ENCODE measurements at places on chromosomes 5 and 9.

DNA sequence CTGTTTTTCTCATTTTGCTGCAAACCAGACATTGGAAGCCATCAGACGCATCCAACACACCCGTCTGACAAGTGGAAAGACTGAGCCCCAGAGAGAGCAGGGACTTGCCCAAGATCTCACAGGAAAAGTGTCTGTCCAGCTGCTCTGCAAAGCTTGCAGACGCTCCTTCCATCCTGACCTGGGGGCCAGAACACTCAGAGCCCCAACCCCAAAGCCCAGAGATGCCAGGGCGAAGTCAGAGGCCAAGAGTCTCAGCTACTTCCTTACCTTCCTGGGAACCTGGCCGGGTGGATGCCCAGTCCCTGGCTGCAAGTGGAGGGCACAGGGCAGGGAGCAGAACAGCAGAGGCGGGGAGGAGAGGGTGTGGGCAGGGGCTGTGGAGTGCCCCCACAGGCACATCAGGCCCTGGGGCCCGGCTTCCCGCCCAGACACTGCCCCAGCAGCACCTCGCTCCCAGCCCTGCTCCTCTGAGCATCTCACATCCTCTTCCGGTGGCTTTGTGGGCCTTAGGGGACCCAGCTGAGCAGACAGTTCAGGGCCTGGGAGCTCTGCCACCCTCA, 9.7 kb upstream of the RALGDS start:
- DNase-seq = no peak

DNA sequence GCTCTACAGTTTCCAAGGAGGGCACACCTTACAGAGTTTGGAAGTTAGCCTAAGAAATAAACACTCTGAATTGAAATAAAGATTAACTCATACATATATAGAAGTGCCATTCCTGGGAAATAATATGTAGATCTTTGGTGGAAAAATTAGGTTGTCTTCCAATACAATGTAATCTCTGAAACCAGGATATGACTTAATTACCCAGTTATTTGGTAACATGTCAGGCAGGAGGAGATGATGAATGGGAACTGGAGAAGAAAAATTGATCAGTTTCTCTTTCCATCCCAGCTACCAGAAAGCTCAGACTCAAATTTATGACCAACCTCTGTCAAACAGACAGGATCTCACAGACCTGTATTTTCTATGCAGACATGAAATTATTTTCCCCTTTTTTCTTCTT, 215.2 kb upstream of the SNX2 start:
- no peak for DNase-seq

- no peak for DNase-seq
Measured at GRCh38 chr9:3698531-3698930, 172.7 kb upstream of the RFX3 start.

- no peak for DNase-seq
Measured at GRCh38 chr5:178241231-178241663, 8.6 kb upstream of the PHYKPL start.

GRCh38 chr9:127058645-127059021, 63.8 kb downstream of the ANGPTL2 start:
- no peak for DNase-seq

Measured in progenitor cell of endocrine pancreas (in vitro differentiated cells).